ENCODE measurements at places on chromosomes 7 and 10.

DNA sequence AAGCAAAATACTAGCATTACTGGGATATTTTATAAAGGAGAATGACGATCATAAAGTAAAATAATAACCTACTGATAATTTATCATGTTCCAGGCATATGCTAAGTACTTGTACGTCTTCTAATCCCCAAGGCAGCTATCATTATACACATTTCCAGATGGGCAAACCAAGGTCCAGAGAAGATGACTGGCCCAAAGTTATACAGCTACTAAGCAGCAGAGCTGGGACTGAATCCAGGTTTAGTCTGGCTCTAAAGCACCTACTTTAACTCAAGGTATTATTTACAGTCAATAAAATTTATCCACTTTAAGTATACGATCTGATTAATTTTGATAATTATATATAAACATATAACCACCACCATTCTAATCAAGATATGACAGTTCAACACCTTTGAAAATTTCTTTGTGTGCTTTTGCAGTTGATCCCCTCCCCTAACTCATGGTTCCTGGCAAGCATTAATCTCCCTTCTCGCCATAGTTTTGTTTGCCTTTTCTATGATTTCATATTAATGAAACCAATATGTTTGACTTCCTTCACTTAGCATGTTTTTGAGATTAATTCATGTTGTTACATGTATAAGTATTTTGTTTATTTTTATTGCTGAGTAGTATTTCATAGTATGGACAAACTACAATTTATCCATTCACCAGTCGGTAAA is 126.7 kb downstream of the CPEB3 start:
- DNase-seq = no peak

GRCh38 chr10:101136007-101136707 is 5.1 kb downstream of the TLX1 start:
- DNase-seq = no peak

DNA sequence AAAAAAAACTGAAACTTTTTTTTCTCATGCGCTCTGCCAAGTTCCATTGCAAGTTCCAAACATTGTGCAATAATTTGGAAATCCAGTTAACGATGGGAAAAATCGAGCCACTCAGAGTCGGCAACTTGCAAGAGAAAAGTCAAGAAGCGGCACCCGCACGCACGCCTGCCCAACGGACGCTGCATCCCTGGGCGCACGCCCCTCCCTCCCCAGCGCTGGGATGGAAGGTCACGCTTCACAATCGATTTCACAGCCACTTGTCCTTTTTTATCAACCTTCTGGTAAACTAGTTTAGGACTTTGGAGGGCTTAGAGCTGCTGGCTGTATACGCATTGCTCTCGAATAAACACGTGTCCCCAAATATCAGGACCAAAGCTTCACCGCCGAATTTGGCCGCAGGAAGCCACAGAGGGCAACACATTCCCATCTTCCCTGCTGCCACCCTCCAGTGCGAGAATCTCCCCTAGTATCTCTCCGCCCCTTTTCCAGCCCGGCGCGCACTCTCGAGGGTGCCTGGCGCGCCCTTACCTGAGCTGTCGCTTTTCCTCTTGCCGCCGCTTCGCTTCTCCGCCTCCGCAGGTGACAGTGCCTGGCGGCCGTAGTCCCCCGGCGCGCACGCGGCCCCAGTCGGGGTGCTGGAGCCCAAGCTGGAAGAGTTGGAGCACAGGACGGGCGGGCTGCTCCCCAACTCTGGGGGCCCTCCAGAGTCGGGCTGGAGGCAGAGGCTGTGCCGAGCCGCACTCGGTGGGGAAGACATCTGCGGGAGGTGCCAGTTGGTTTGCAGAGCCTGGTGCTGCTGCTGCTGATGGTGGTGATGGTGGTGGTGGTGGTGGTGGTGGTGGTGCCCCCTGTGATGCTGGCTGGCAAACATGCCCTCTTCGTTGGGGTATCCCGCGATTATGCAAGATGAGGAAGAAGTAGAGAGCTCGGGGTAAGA is 857 bp downstream of the MEOX2 start:
- no peak for DNase-seq

DNA sequence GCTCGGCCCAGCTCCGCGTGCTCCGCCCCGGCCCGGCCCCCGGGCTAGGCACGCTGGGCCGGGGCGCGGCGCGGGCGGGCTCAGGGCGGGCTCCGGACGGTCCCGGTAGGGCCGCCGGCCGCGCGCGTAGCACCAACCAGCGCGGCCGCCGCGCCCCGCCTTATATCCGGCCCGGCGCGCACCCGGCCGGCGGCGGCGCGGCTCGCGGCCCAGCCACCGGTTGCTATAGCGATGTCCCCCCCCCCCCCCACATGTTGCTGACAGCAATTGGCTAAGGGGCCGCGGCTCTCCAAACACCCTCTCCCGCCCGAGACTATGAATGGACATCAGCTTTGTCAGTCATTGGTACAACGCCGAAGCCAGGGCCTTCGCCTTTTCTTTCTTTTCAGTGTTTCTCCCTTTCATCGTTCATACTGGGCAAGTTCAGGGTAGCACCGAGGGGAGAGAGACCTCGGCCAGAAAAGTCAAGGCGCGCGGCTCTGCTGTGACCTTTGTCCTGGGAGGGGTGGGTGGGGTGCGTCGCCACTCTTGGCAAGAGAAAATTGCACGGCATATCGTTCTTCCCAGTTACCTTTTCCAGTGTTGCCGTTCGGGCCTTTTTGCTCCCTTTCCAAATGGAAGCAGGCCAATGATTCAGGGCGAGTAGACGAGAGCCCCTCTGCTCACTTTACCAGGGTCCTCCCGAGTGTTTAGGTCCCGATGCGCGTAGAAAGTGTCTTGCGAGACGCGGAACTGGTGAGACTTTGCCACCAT is 354.2 kb downstream of the DNAJB6 start:
- no peak for DNase-seq

DNA sequence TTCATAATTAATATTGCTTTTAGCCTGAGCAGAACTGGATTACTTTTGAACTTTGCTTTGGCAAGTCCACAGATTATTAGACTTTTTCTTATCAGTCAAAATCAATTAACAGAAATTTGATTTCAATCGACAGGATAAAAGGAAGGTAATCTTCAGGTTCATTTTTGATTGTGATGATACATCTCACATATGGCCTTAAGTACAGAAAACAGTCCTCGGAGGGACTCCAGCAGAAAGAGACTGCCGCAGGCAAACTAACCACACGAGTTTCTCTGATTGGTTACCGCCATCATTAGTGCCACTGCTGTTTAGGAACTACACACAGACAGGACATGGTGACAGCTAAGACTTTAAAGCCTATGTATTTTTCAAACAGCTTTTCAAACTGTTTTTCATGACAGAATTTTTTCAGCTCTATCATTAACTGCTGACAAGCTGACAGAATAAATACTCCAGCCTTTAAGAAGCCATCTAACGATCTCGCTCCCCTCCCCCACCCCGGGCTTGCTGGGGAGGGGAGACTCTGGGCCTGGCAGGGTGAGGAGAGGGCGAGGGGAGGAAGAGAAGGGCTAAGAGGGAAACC is 668.2 kb downstream of the KCNMA1 start:
- DNase-seq = no peak

GRCh38 chr10:120205368-120206018 is 251.5 kb upstream of the PLPP4 start:
- DNase-seq = no peak

- no peak for DNase-seq
These were observed 19.9 kb downstream of the STMP1 start for GRCh38 chr7:135682191-135682590.

GRCh38 chr7:151717415-151717814 is 159.5 kb downstream of the PRKAG2 start:
- DNase-seq = no peak

- no peak for DNase-seq
These were observed 54.6 kb downstream of the TMEM209 start for GRCh38 chr7:130150587-130150986.

GRCh38 chr10:127906548-127907377 is at the start of gene PTPRE:
Gene PTPRE (plus strand): TSS chr10:127907103. CDS start chr10:128040882, 133,779 bp downstream.
- DNase-seq = peak; percentile 67

DNA sequence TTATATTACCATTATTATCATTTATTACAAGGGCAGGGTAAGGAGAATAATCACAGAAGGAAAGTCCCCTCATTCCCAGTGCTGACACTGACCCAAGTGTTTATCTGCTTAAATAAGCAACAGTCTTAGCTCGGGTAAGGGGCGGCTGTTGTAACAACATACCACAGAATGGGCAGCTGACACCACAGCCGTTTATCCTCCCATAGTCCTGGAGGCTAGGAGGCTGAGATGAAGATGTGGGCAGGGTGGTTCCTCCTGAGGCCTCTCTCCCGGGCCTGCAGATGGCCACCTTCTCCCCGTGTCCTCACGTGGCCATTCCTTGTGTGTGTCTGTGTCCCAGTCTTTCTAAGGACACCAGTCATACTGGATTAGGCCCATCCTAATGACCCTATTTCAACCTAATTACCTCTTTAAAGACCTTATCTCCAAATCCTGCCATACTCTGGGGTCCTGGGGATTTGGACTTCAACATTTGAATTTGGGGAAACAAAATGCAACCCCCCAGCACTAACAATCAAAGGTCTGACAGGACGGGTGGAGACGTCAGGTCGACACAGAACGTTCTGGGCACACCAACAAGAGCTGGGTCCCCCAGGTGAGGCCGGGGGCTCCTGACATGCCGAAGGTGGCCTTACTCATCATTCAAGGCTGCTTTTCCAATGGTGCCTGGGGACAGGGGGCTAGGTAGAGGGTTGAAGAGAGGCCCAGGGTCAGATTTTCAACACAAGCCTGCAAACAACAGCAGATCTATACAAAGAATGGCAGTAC is 93.5 kb downstream of the TNS3 start:
- no peak for DNase-seq

DNA sequence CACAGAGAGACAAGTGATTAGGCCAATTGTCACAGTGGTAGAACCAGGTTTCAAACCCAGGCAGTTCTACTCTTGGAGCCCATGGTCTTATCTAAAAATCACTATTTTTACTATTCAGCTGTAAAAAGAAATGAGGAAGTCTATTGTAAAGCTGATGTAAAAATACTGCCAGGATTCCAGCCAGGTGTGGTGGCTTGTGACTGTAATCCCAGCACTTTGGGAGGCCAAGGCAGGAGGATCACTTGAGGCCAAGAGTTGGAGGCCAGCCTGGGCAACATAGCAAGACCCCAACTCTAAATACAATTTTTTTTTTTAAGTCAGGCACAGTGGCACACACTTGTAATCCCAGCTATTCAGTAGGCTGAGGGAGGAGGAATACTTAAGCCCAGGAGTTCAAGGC is 40.4 kb downstream of the HIP1 start:
- DNase-seq = no peak

GRCh38 chr10:116132780-116133399 is 140.1 kb downstream of the GFRA1 start:
- DNase-seq = no peak

- no peak for DNase-seq
These were observed 88.4 kb upstream of the LEP start for GRCh38 chr7:128152721-128153120.

DNA sequence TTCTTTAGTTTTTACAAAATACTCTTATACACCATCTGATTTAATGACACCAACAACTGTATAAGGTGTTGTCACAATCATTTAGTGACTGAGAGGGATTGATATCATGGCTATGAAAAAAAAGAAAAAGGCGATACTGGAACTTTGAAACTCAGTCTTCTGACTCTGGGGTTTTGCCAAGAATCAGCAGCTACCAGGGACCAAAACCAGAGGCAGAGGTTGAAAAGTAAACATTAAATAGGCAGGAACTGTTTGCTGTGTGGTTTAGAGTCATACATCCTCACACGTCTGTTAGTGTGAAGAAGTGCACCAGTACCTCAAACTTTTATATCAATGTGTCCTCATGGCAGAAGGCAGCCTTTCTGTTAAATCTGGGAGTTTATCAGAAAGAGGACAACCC is 19.9 kb upstream of the GGCT start:
- DNase-seq = no peak

DNA sequence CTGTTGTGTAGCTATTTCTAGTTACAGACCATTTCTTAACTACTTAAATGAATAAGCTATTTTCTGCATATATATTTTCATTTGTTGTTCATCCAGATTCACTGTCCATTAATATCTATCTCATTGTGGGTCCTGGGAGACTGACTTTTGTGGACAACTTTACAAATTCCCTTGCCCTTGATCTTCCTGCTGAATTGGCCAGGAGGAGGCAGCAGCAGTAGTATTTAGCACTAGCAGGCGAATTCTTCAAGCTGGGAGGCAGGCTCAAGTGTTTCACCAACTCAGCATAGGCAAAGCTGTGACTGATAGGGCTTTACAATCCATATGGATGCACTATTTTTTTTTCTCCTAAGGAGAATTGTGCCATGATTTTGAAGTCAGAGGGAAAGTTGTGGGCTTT is 461.0 kb upstream of the NRG3 start:
- no peak for DNase-seq

DNA sequence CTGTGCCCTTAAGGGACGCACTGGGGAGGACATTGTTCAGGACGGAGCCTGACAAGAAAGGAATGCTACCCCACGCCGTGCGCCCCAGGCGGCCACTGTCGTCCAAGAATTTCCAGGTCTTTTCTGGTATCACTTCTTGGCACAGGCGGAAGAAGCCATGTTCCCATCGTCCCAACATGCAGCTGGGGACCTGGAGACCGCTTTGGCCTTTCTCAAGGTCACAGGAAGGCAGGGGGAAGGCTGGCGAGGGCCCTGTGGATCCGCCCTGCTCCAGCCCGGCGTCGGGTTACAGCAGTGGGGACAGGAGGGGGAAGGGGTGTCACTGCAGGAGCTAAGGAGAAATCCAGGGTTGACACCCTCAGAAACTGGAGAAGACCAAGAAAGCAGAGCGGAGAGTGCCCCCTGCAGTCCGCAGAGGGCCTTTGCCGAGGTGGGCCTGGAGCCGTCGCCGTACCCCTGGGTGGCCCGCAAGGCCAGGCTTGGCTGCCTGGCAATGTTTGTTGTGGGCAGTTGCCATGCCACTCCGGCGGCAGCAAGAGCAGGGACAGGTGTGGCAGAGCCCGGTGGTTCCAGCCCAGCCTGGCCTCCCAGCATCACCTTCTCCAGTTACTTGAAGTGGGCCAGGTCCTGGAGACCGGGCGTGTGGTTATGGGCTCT is 104.1 kb downstream of the LHPP start:
- DNase-seq = no peak

- DNase-seq = no peak
These were observed 114.9 kb downstream of the TRRAP start for GRCh38 chr7:98993024-98993897.

DNA sequence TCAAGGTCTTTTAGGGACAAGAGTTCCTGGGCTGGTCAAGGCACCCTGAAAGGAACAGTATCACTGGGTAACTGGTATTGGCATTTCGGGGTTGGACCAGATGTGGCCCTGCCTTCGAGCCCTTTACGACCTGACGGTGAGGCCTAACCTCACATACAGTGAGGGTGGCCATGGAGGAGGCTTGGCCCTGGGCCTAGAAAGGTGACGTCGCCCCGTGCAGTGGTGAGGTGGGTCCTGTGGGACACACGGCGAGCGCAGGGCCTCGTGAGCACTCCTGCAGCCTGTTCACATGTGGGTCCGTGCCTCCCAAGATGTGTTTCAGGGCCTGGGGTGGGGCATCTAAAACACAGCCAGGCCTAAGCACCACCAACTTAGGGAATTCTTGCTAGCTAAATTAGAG is 36.1 kb downstream of the CRHR2 start:
- no peak for DNase-seq

- no peak for DNase-seq
These were observed 51.1 kb upstream of the IL6 start for GRCh38 chr7:22675917-22676343.

GRCh38 chr7:12728192-12728538 is 40.7 kb downstream of the ARL4A start:
- no peak for DNase-seq

- no peak for DNase-seq
These were observed 1.8 kb upstream of the CLDN4 start for GRCh38 chr7:73828972-73829371.

Data from stimulated activated CD4-positive, alpha-beta T cell treated with anti-CD3 and anti-CD28 coated beads, Interleukin-4, amount 100 ng/mL, for 48 hours (primary cell).